Fibroblast of skin of abdomen (primary cell): ENCODE measurements at places on chromosomes 3 and 15.

GRCh38 chr15:36756707-36757106 is 177.3 kb downstream of the CDIN1 start:
- no peak for DNase-seq

DNA sequence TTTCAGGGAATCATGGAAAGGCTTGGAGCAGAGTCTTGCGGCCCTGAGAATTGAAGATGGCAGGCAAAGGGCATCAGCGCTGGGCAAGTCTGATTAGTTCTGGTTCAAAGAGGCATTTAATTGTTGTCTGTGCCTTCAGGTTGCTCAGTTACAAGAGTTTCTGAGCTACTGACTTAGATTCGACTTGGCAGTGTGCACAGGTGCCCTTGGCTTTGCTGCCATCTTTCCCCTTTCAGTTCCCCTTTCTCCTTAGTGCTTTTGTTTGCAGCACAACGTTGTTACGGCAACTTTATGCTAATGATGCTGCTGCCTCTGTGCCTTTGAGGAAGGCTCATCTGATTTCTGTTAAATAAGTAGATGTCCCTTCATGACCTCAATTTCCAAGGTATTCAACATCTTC is 12.5 kb downstream of the P2RY14 start:
- DNase-seq: no peak

GRCh38 chr3:3683261-3683660 is 116.0 kb upstream of the LRRN1 start:
- DNase-seq: peak; percentile 54

GRCh38 chr15:34128898-34129297 is 27.0 kb downstream of the PGBD4 start:
- no peak for DNase-seq

GRCh38 chr3:66991459-66991858 is 6.6 kb upstream of the KBTBD8 start:
- peak; percentile 84 for DNase-seq

DNA sequence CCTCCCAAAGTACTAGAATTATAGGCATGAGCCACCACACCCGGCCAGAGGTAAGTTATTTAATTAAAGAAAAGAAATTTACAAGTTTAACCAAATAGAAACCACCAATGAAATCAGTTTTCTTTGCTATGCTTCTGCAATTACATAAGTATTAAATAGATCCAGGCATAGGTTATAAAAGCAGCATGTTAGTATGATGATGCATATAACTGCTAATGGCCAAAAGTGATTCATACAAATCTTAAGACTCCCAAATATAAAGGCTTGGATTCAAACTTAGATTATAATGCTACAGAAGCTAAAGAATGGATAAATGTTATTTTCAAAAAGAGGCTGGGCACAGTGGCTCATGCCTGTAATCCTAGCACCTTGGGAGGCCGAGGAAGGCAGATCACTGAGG is 32.8 kb upstream of the HDC start:
- DNase-seq: peak; percentile 17

GRCh38 chr3:122253581-122253980 is 70.1 kb downstream of the CASR start:
- no peak for DNase-seq

- DNase-seq: peak; percentile 56
These were observed 15.9 kb downstream of the ATG7 start for GRCh38 chr3:11288021-11288491.

GRCh38 chr3:71444861-71445259 is 138.7 kb downstream of the FOXP1 start:
- no peak for DNase-seq

DNA sequence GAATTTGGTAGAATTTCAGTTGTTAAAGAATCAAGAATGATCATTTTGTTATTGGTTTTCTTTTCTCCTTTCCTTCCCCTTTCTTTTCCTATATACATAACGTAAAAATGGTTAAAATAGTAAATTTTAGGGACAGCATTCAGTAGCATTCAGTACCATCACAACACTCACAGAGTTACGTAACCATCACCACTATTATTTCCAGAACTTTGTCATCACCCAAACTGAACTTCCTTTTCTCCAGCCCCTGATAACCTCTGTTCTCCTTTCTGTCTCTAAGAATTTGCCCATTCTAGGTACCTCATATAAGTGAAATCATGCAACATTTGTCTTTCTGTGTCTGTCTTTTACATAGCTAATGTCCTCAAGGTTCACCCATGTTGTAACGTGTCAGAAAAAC is 165.3 kb downstream of the AKAP13 start:
- DNase-seq: no peak

DNA sequence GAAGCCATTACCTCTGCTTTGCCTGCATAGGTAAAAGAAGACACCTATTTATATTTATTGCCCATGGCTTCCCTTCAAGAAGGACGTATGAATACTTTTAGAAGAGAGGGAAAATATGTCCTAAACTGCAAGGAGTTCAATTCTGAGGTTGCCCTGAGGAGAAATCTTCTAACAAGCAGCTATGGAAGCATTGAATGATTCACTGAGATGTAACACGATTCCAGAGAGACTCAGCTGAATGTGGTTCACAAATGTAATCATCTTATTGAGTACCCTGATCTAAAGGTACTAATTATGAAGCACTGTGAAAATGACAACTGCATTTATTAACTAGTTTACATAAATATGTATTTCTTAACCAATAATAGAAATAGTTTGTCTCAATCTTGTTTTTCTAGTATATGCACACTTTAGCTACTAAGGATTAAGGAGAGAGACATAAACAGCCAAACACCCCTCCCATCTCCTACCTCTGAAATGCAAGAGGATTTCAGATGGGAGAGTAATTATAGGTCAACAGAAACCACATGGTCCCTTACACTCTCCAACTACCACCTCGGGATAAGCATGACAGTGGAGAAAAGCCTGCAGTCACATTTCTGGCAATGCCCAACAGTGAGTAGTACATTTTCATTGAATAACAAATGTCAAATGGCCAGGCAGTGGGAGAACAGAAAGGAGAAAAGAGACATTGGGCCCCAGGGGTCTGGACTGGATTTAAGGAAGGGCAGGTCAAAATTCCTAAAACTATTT is 506.2 kb upstream of the IL12A start:
- no peak for DNase-seq

DNA sequence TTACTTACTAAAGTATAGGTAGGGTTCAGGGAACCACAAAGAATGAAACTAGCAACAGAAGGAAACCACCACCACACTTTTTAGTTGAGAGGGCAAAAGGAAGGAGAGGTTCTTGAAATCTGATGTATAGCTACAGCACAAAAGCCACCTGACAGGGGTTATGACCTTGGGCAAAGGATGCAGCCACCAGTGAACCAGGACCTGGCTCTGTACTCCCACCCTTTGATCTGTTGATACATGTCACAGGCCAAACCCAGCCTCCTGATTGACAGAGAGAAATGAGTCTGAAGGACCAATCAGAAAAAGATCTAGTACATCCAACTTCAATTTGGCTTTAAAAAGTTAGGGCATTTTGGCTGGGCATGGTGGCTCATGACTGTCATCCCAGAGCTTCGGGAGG is 20.0 kb upstream of the BLM start:
- DNase-seq: no peak

DNA sequence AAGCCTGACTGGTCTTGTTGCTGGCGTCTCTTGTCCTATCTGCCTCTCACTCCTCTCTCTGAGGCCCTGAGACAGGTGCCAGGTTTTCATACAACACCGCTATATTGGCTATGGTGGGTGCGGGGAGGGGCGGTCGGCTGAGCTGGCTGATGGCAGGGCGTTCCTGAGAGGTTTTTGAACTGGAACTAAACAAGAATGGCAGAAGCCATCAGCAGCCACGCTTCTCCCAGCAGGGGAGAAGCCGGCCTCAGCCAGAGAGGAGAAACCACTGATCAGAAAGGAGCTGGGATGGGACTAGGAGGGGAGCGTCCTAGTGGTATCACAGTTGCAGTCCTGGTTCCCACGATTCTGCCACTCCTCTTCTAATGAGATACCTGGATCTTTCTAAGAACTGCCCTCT is 89.9 kb upstream of the PRR23E start:
- DNase-seq: no peak

GRCh38 chr3:150216041-150216811 is 191.9 kb upstream of the TSC22D2 start:
- DNase-seq: peak; percentile 62

DNA sequence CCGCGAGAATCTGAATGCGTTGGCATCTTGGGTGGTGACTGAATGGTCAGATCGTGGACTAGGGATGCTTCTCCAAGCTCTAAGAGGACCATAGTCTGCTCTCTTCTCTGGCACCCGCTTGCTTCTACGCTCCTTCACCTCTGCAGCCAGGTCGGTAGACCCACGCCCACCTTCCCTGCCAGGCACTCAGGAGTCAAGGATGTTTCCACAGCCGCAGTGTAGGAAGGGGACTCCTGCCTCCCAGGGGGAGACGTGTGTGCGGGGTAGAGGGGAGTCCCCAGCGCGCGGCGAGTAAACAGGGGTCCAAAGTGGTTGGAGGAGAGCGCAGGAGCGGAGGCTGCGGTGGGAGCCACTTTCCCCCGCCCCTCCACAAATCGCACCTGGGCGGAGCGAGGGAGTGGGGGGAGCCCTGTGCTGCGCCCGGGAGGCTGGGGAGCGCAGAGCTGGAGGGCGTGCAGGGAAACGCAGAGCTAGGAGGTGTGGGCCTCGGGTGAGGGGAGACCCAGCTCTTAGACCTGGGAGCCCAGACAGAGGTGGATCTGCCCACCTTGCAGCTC is 1.7 kb downstream of the LRRC3B start:
- DNase-seq: no peak

DNA sequence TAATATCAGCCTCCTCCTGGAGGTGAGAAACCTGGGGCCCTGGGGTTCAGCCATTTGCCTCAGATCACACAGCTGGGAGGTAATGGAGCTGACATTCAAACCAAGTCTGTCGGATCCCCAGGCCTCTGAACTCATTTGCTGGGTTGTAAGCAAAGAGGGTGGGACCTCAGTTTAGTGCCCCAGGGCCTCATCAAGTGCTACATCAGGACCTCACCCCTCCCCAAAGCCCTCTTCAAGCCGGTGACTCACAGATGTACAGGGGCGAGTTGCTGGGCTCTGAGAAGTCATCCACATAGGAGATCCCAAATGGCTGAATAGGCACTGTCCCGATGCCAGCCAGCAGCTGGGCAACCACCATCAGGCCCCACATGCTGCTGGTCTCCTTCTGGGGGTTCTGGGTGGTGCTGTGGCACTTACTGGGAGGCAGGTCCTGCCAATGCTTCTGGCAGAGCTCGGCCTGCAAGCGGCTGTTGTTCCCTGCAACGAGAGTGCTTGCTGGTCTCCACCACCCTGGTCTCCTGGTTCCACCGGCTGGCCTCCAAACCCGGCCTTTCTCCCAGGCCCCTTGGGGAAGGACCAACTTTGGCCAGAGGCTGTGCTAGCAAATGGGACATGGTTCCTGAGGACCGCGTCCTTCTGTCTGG is 59.2 kb upstream of the RAB6B start:
- no peak for DNase-seq
